ENCODE measurements at places on chromosomes 7 and 10. TPM values are rescaled to one million over a fixed set of nuclear protein-coding genes. Genes with fewer than 3 reads are reported as not detected.

DNA sequence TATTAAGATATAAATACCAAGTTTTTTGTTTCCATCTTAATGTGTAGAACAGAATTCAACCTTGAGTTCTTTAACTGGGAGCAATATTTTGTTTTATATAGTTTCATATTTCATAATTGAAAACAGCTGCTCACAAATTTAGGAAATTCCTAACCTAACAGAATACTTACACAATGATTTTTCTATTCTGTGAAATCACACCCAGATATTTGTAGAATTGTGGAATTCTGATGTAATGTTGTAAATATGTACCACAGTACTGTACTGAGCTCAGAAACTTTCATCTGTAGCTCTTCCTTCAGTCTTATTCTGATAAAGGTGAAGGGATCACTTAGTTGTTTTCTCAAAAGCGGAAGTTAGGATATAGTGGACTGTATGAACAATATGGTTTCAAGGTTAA, 143.4 kb upstream of the GLI3 start:
- H3K27ac ChIP-seq, result no peak overlapping the region
- H3K36me3 ChIP-seq, result no peaks in the 10 kb centered on the region
- H3K4me3 ChIP-seq, result no peak overlapping the region
- no peaks in the 10 kb centered on the region for H3K4me1 ChIP-seq

INHBA gene
- 2.5 TPM for total RNA-seq

CABCOCO1 gene
- not detected for total RNA-seq

SEMA4G gene
- 0.31 TPM for total RNA-seq

DNA sequence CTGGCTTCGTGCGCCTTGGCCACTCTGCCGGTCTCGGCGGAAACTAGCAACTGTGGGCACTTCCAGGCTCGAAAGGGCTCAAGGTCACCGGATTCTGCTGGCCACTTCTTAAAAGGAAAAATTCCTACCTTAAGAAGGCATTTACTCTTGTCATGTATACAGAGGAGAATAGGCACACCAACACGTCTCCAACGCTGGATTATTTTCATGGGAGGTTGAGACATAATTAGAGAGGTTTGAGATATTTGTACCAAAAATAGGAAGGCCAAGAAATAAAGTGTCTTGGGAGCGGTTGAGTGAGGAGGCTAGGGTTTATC, 4.5 kb upstream of the CYP26A1 start:
- H3K4me3 ChIP-seq, result no peak overlapping the region
- peaks cover 84% of the 10 kb centered on the region for H3K27me3 ChIP-seq
- H3K4me1 ChIP-seq, result peaks cover 18% of the 10 kb centered on the region

- H3K27ac ChIP-seq, result no peak overlapping the region
- H3K27me3 ChIP-seq, result no peaks in the 10 kb centered on the region
- no peak for DNase-seq
- no peaks in the 10 kb centered on the region for H3K36me3 ChIP-seq
- H3K4me3 ChIP-seq, result no peak overlapping the region
- peaks cover 9% of the 10 kb centered on the region for H3K4me1 ChIP-seq
Observed at GRCh38 chr10:98389398-98389797, 25.6 kb downstream of the PYROXD2 start.

- H3K4me3 ChIP-seq, result no peak overlapping the region
- peaks cover 3% of the 10 kb centered on the region for H3K36me3 ChIP-seq
- peaks cover 15% of the 10 kb centered on the region for H3K4me1 ChIP-seq
- no peaks in the 10 kb centered on the region for H3K27me3 ChIP-seq
Observed at GRCh38 chr7:144384555-144385245, 18.8 kb downstream of the NOBOX start.
